NCI-H526 (cell line): ENCODE measurements at places on chromosomes 2 and 18.

- DNase-seq = no peak
Observed at GRCh38 chr2:127044977-127045661, 61.8 kb downstream of the BIN1 start.

DNA sequence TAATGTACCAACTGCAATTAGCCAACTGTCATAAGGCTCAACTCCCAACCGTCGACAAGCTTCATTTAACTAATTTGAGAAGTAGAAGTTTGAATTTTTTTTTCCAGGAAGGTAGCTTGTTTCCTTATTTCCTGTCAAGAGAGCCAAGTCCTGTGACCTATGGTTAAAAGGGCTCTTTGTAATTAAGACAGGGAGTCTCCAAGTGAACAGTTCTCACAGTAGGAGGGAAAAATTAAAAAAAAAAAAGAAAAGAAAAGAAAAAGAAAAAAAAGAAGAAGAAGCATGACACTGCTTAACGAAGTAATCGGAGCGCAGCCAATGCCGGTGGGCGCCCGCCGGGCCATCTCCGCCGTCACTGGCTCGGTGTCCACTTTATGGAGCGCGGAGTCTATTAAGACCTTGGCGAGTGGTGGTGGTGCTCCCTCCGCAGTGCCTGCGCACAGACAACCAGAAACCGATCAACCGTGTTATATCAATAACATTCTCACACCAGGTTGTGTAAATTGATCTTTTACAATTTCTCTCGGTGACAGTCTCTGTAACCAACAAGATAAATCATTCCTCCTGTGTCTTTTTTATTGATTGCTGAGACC lies 197.2 kb upstream of the POU3F3 start:
- DNase-seq = no peak

GRCh38 chr2:66324356-66324755 lies 110.6 kb upstream of the MEIS1 start:
- DNase-seq = no peak

DNA sequence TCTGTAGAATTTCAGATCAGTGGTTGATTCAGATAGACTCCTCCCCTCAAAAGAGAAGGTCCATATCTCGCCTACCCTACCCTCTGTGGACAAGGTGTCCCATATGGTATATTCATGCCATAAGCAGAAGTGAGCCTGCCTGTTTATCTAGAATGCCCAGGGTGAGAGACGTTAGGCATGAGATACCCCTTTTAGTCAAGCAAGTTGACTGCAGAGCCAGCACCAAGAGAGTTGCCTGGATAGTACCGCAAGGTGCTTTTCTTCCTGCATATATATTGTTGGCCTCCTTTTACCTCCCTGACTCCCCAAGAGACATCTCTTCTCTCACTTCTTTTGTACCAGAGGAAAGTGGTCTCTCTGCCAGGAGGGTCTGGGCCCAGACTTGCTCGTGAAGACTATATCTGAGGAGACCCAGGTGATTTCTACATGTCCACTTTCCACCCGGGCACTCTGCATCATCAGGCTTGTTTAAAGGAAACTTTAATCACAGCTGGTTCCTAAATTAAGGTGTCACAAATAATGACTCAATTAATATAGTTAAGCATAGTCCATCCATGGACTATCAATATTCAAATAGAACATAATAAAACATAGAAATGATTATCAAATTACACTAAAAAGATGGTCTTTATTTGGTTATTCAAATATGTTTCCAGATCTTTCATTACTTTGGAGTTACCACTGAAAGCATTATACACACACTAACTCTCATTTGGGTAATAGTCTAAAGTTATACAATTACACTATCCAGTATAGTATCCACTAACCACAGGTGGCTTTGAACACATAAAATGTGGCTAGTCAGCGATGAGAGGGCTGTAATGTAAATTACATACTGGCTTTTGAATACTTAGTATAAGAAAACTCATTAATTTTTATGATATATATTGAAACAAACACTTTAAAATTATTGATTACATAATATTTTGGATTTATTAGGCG lies 4.1 kb downstream of the ITGA4 start:
- peak; percentile 25 for DNase-seq

DNA sequence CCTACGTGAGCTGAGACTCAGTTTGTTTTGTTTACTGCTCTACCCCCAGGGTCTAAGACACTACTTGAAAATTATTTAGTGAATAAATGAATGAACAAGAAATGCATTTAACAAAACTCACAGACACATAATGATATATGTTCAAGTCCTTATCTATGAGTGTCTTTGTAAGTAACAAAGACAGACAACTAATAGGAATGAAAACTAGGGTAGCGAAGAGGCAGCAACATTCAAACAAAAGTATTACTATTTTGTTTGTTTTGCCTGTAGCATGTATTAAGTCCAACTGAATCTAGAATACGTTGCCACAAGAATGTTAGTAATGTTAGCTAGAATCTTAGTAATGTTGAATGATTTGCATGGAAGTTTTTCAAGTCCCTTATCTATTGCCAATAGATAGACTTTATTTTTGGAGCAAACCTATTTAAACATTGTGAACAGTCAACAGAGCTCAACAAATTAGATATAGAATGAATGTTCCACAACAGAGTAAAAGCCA lies 144.8 kb upstream of the VWC2L start:
- DNase-seq = no peak

GRCh38 chr18:35511833-35512232 lies 14.1 kb upstream of the INO80C start:
- no peak for DNase-seq

- peak; percentile 45 for DNase-seq
Observed at GRCh38 chr2:72713857-72714256, 112.0 kb downstream of the EXOC6B start.

GRCh38 chr18:74506448-74507084 lies 10.4 kb downstream of the CNDP2 start:
- no peak for DNase-seq

DNA sequence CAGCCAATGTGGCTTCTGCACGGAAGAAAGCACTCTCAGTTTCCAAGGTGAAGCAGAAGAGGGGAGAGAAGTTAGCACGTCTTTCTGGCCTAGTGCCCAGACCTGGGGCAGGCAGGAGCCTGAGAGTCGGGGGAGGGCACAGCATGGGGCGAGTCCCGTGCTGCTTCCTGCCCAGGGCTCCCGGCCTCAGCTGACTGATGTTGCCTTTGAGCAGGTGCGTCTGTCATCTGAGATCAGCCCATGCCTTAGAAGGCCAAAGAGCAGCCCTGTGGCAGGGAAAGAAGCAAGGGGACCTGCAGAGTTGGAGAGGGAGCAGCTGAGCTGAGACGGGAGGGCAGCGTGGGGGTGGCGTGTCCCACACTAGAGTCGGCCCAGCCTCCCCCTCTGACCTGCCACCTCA lies 3.3 kb downstream of the KCNIP3 start:
- DNase-seq = no peak

- DNase-seq = no peak
Observed at GRCh38 chr2:216306868-216307267, 65.4 kb downstream of the MARCHF4 start.

GRCh38 chr2:166765141-166765540 lies 123.1 kb upstream of the XIRP2 start:
- DNase-seq = no peak

DNA sequence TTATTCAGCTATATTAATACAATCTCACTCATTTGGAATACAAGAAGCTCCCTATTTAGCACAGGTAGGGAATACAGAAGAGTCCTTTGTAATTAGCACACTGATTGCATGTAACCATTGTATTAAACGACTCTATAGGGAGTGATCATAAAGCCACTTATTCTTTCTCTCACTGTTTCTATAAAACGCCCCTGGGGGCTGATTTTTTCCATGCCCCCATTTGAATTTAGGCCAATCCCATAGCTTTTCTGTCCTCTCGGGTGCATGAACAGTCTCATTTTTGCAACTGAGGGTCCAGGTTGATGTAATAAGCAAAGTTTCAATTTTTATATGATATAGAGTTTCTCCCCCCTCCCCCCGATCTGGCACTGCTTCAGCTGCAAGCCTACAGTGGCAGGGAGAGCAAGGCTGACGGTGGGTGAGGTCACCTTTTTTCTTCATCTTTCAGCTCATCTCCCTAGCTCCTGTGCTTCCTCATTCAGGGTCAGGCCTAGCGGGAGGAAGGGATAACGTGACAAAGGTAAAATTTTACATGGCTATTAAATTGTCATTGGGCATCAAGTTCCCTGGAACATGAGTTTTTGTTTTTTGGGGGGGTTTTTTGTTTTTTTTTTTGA lies 45.7 kb downstream of the GAD1 start:
- no peak for DNase-seq

DNA sequence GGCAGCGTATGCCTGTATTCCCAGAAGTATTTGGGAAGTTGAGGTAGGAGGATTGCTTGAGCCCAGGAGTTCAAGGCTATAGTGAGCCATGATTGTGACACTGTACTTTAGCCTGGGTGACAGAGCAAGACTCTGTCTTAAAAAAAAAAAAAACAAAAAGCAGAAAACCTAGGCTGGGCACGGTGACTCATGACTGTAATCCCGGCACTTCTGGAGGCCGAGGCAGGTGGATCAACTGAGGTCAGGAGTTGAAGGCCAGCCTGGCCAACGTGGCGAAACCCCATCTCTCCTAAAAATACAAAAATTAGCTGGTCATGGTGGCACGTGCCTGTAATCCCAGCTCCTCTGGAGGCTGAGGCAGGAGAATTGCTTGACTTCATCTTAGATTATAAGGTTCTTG lies 46.4 kb downstream of the MTA3 start:
- DNase-seq = no peak

DNA sequence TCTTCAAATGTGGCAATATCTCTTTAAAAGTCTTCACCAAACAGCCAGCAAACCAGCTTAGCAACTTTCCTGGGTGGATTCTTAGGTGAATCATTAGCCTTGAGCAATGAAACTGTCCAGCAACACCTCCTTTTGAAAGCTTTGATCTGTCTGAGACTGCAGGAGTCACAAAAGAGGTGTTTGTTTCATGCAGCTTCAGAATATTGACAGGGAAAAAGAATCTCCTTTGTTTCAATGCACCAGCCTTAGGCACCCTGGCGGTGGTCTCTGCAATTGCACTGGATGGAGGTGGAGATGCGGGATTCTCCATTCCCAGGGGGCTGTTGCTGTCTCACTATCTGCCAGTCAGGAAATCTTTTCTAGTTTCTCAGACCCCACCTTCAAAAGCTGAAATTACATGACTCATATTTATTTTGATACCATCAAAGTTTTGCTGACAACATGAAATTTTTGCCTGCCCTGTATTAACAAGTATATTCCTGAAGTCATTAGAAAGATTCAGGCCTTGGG lies 76.0 kb upstream of the DSG1 start:
- DNase-seq = peak; percentile 61

- peak; percentile 80 for DNase-seq
Observed at GRCh38 chr2:17879913-17880274, 1.4 kb downstream of the KCNS3 start.

DNA sequence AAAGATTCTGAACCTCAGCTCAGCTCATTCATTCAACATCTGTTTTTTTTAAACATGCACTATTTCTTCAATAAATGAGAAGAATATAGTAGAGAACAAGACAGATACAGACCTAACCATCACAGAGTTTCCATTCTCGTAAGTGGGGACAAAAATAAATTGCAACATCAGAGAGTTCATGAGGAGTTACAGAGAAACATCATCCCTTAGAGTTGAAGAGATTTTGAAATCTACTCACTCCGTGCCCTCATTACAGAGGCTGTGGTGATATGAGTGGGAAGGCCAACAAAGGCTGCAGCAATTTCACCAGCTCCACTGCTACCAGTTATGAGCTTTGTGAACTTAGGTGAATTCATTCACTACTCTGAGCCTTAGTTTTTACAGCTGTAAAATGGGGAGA lies 399.3 kb downstream of the BCL11A start:
- DNase-seq = no peak

DNA sequence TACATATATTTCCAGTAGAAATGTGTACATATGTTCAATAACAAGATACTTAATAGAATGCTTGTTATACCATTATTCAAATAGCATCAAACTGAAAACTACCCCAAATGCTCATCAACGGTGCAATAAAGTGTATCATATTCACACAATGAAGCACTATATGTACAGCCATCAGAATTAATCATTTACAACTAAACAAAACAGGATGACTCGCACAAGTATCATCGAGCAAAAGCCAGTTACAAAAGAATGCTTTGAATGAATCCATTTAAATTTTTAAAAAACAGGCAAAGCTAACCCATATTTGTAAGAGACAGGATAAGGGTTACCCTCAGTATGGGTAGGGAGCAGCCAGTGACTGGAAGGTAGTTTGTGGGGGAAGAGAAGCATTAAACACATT lies 132.8 kb upstream of the PDE1A start:
- DNase-seq = no peak

GRCh38 chr18:24630346-24630880 lies 170.0 kb downstream of the HRH4 start:
- no peak for DNase-seq

DNA sequence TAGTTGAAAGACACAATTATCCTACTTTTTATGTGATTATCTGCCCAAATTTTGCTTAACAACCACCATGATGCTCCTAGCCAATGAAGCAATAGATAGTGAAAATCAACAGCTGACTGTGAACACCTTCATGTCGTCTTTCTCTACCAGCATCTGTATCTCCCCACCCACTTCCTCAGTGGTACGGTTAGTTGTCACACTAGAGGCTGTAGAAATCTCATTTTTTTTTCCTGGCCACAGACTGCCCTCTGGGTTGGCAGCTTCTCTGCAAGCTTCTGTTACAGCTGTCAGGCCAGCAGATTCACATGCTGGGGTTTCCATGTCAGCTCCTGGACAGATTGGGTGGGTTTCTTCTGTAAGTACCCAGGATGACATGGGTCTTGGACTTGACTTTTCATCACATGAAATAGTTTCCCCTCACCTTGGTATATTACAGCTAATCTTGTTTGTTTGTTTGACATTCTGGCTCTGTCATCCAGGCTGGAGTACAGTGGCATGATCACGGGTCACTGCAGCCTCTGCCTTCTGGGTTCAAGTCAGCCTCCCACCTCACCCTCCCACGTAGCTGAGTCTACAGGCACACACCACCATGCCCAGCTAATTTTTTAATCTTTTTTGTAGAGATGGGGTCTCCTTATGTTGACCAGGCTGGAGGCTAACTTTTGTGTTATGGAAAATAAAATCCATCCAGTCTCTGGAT lies 24.3 kb downstream of the STAT4 start:
- no peak for DNase-seq

DNA sequence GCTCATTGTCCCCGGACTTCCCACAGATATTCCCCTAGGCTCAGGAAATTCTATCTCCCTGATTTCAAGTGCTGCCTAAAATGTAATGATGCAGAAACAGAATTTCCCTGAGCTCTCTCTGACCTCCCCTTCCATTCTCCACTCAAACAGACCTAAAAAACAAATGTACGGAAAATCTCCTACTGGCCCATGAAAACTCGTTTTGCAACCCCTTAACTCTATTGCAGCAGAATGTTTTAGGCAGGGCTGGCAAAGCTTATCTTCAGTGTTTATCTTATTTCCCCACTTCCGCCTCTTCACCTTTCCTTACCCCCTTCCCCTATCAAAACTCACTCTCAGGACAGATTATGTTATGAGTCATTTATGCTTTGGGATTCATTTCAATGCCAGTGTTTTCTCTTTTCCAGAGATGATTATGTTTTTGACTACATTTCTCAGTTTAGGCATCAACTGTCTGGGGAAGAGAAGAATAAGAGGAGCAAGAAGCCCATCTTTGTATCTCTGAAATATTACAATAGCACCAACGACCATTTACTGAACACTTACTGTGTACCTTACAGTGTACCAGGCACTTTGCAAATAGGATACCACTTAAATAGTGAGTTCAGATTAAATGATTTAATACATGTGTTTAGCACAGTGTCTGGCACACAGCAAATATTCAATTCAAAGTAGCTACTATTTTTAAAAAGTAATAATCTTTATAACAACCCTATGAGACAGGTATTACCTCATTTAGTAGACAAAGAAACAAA lies 53.9 kb upstream of the STPG4 start:
- DNase-seq = no peak

- no peak for DNase-seq
Observed at GRCh38 chr2:11866358-11867335, 120.2 kb downstream of the LPIN1 start.
